ENCODE measurements at places on chromosomes 1 and 21.

DNA sequence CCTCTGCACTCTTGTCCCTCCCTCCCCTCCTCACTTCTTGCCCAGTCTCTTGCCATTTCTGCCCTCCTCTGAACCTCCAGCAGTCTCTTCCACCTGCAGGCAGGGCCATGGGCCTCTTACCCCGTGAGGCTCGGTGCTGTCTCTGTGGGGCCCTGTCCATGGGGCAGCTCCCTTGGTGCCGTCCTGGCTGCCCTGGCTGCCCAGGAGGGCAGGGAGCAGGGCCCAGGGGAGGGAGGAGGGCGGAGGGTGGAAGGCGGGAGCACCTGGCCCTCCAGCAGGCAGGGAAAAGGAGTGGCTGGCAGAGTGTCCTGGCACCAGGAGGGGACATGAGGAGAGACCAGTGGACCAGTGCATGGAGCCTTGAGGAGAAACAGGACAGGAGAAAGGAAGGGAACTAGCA lies at the start of gene RORC:
TSS of gene RORC (minus strand) at position 198 of the 400 bp plus-strand sequence. CDS start at position 160, 38 bp downstream.
- no peak for DNase-seq

- DNase-seq: no peak
Measured at GRCh38 chr1:150109586-150109985, 40.1 kb upstream of the PLEKHO1 start.

DNA sequence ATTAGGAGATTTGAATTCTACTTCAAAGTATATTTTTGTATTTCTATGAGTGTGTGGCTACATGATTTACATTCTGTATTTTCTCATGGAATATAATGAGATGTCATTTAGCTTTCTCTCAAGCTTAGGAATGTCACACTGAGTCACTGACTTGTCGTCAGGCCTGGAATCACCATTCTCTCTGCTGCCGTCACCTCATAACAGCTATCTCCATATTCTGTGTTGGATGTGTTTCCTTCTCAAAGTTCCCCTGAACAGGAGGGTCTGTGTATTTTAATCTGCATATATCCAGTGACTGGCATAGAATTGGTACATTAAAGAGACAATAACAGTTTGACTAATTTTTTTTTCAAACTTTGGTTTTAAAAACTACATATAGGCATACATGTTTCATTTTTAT lies 35.9 kb downstream of the LYPLAL1 start:
- DNase-seq: no peak

DNA sequence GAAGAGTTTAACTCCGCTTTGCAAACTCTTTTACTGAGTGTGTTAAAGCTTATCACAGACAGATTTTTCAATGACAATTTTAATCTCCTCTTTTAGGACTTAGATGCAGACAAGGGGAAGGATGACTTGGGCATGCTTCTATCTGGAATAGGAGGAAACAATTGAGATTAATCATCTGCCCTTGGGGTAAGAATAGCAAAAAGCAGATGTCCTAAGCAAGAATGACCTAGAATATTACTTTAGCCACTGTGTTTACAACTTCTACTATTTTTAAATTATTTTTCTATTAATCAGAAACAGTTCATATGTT lies 569.0 kb upstream of the ADGRL2 start:
- peak; percentile 4 for DNase-seq

- DNase-seq: no peak
Measured at GRCh38 chr1:46552357-46553237, 1.1 kb upstream of the KNCN start.

DNA sequence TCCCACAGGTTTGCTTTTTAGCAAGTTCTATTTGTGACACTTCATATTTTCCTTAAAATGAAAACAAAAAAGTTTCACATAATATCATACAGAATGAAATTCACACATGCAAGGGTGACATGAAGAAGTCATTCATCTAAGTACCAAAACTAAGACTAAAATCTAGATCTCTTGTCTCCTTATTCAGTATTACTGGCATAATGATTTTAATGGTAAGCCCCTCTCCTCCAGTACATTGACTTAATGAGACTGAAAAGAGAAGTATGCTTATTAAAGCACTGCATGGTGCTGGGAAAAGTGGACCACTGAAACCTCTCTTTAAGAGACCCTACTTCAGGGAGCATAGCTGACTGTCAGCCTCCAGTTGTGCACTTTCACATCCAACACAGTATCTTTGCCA lies 99.5 kb downstream of the NEGR1 start:
- DNase-seq: no peak

GRCh38 chr1:230877146-230877923 lies 9.0 kb upstream of the C1orf198 start:
- DNase-seq: no peak

- DNase-seq: no peak
Measured at GRCh38 chr1:42142894-42143675, 10.1 kb upstream of the GUCA2B start.

DNA sequence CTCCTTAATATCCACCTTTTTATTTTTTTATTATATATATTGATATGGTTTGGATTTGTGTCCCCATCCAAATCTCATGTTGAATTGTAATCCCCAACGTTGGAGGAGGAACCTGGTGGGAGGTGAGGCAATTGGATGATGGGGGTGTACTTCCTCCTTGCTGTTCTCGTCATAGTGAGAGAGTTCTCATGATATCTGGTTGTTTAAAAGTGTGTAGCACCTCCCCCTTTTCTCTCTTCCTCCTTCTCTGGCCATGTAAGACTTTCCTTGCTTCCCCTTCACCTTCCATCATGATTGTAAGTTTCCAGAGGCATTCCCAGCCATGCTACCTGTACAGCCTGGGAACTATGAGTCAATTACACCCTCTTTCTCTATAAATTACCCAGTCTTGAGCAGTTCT lies 22.7 kb upstream of the CCSAP start:
- DNase-seq: no peak

GRCh38 chr1:8422510-8423268 lies 104.8 kb downstream of the SLC45A1 start:
- peak; percentile 44 for DNase-seq

DNA sequence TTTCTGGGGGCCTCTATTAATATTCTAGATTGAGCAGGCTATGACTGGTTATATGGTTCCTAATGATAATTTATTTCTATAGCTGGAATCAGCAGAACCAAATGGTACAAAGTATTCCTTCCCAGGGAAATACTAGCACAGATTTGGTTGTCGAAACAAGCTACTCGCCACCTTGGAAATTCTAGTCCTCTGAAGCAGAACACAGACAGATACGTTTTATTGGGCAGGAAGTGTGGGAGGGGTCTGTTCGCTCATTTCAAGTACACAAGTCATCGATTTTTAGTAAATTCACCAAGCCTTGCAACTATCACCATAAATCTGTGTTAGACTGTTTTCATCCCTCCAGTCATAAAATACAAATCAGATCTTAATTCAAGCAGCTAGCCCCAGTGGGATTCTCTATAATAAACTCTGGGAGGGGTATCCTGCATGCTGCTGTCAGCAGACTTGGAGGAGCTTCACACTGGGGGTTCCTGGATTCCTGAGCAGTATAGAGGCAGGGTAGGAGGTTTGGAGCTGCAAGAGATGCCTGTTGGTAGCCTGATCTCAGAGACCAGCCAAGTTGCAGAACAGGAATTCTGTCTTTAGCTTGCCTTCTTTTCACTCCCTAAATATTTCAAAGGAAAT lies 9.8 kb upstream of the GPR137B start:
- DNase-seq: no peak

- DNase-seq: no peak
Measured at GRCh38 chr1:61670016-61670415, 54.9 kb downstream of the TM2D1 start.

- no peak for DNase-seq
Measured at GRCh38 chr1:56156971-56157876, 422.1 kb downstream of the PLPP3 start.

DNA sequence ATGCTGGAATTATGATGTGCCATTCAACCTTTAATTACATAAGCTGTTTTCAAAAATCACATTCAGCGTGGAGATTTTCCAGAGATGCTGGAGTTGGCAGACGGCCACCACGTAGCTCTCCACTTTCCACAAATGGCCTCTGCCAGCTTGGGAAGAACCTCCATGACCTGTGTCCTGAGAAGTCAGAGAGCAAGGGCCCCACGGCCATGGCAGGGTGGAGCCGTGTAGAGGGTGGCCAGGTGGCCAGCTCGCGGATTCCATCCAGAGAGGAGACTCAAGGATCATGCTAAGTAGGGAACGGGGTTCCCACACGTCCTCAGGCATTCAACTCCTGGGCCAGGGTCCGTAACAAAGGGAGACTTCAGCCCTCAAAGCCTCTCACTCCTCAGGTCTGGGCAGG lies 1.3 kb upstream of the GALE start:
- DNase-seq: no peak

DNA sequence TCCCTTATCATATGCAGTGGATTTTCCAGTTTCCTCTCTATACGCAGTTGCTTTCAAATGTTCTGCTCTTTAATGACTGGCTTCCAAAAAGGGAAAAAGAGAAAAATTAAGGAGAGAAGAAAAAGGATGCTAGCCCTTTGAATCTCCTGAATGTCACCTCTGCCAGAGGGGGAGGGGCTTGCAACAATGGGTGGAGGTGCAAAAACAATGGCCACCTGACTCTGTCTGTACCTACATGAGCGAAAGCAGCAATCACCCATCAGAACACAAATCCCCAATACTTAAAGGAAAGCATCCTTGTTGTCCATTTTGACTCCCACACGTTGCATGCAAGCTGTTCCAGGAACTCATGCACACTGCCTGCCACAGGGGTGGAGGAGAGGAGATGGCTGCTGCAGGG lies 61.2 kb downstream of the CCDC30 start:
- DNase-seq: no peak

GRCh38 chr1:14292520-14292919 lies 306.0 kb upstream of the KAZN start:
- DNase-seq: no peak

DNA sequence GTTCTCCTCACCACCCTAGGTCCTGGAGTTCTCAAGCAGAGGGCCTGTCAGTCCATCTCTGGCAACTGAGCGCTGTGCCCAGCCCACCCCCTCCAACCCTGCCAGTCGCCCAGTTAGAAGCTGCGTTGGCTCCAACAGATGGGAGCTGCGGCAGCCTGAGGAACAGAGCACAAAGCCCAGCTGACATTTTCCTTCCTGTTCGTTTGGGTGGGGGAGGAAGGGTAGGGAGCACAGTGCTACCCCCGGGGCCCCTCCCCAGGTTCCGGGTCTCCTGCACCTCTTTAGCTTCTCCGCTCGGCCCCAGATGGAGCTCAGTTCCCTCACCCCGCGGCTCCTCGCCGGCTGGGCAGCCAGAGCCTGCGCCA lies 1.4 kb downstream of the LRRN2 start:
- no peak for DNase-seq

DNA sequence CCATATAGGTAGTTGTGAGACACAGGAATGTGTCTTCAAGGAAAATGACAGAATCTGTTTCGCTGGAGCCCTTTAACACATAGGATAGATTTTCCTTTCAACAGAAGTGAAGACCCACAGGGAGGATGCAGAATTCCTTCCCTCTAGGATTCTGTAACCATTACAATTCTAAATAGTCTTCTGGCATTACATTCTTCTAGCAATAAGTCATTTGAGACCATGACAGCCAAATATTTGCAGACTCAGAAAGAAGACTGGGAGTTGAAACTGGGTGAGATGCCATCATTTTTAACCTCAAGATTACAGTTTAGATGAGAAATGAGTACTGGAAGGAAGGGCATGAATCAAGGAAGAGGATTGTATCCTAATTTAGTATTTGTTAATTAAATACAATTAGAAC lies 61.6 kb downstream of the ZBTB18 start:
- peak; percentile 69 for DNase-seq

DNA sequence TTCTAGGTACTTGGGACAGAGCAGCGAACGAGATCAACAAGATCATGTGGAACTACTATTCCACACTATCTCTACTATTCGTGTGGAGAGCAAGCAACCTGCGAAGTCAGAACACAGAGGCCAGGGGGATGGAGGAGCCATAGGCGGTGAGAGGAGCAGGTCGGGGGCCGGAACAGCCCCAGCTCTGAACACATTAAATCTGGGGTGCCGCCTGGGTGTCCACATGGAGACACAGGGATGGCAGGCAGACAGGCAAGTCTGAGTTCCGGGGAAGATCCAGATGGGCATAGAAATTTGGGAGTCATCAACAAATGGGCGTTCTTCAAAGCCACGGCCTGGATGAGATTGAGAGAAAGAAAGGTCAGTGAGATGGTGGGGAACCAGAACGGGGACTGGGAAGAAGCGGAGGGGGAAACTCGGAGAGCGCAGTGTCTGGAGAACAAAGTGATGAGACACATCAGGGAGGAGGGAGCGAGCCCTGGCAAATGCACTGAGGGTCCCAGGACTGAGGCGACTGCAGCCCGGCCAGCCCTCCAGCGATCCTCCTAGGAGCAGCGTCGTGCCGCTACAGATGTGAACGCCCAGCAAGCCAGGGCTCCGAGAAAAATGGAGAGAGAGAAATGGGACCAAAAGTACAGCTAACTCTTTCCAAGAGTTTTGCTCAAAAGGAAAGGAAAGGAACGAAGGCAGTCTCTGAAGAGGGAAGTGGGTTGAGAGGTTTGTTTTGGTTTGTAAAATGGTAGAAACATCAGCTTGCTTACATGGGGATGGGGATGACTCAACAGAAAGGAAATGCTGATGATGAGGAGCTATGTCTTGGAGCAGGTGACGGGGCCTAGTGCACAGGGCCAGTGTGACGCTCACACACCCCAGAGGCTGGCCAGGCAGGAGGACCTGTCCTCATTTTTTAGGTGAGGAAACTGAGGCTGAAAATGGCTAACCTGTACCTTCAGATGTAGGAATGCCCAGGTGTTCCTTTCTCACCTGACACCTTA lies 84.5 kb downstream of the GLIS1 start:
- DNase-seq: no peak

DNA sequence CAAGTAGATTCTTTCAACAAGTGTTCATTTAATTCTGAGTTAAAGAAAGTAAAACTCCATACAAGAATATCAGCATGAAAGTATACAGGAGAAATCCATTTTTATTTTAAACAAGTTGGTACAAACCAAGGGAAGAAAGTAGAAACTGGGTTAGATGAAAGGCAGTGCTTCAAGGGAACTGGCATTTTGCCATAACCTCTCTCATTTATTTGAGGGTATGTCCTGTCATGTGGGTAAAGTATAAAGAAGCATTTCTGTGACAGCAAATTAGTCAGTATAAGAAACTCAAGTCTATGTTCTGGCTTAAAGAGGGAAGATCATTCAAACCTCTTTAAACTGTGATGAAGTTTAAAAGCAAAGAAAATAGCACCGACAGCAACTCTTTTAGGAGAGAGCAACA lies 32.0 kb downstream of the OLFM3 start:
- DNase-seq: no peak

- DNase-seq: no peak
Measured at GRCh38 chr1:18840145-18840544, 19.3 kb downstream of the TAS1R2 start.

DNA sequence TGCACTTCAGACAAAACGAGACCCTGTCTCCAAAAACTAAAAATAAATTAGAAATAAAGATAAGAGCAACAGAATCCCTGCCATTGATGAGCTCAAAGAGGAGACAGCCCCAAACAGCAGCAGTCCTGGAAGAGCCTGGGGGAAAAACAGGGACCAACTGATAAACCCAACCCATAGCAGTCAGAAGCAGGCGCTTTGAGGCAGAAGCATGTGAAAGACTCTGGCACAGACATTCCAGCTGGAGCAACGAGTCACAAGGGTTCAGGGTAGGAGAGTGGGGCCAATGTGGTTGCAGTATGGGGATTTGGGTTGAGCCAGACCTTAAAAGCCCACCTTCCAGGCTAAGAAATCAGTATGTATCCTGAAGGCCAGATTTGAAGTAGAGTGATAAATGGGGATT lies 78.5 kb downstream of the MPZL1 start:
- no peak for DNase-seq
